Neural crest cell (in vitro differentiated cells): ENCODE measurements at places on chromosomes 5 and 9. TPM values are rescaled to one million over a fixed set of nuclear protein-coding genes. Genes with fewer than 3 reads are reported as not detected.

Gene TLE1
- total RNA-seq, result 40.5 and 42.5 TPM in 2 replicates

Gene SH3PXD2B
- total RNA-seq, result 86.1 and 89.1 TPM in 2 replicates

DNA sequence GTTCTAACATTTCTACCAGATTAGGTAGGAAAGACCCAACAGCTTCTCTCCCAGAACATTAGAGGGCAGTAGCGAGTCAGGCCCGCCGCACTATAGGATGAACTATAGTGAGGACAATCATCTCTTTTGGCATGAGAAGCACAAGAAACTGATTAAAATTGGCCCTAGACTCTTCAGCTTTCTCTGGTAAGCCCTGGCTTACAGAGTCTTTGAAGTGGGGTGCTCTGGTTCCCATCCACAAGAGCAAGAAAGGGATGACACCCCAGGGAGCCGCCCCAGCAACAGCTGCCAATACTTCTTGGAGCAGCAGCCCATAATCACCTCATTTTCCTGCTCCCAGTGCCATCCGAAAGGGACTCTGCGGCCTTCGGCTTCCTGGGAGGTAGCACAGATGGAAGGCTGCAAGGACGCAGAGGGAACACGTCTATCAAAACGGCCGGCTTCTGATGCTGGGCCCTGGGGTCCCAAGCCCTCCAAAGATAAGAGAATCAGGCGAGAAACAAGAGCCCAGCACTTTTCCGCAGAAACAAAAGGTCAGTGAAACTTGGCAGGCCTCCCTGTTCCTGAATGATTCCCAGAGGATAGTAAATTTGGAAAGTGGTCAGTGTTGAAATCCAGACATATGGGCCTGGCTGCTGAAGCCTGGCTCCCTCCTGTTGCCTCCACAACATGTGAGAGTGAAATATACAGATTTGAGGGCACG, 69.3 kb downstream of the HSD17B3 start:
- DNase-seq, result peak; percentile 27

DNA sequence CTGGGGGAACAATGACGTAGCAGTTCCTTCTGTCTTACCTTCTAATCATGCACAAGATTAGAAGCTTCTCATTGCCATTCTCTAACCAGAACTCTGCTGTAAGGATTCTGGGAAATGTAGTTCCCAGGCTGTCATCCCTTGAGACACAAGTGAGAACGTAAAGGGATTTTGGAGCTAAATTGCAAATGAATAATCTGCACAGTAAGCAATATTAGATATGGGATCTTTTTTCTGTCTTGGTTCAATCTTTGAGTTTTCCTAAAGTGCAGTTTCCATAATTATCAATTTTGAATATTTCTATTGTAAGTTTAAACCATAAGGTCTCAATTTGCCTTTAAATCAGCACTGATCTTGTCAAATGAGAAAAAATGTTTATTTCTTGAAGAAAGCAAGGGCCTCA, 189.7 kb upstream of the PLPPR1 start:
- DNase-seq, result no peak

Gene CEL
- 3.5 and 3.6 TPM in 2 replicates for total RNA-seq

- no peak for DNase-seq
These were observed 150.1 kb upstream of the NTRK2 start for GRCh38 chr9:84519413-84519812.

DNA sequence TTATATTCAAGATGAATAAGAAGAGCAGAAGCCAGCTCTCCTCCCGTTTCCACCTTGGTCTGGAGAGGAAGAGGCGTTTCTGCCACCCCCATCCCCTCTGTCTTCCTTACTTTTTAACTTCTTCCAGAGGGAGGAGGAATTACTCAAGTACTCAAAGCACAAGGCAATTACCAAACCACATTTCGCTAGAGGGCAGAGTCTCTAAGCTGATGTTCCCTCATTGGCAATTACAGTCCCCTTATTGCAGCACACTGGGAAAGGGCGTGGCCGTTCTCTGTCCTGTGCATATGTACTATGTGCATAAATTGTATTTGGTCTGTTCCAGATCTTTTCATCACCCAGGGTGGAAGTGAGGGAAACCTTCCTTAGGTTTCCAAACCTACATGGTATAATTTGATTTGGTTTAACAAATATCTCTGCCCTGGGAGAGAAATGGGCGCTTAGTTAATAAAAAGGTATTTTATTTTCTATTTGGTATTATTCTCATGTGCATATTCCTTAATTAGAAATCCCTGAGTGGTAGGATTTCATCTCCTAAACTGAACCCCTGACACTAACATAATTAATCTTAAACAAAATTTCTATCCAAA, 29.8 kb upstream of the ALDOB start:
- no peak for DNase-seq

Gene BHMT2
- not detected in 2 replicates for total RNA-seq

Gene GPR151
- total RNA-seq, result not detected in 2 replicates

Gene FBLL1
- 5.9 and 7.3 TPM in 2 replicates for total RNA-seq

Gene TUSC1
- total RNA-seq, result not detected in 2 replicates

Gene SH3GL2
- 0.89 and 1.1 TPM in 2 replicates for total RNA-seq

Gene ANKRD34B
- total RNA-seq, result 0.05 TPM in 1 of 2 replicates, not detected in the other

DNA sequence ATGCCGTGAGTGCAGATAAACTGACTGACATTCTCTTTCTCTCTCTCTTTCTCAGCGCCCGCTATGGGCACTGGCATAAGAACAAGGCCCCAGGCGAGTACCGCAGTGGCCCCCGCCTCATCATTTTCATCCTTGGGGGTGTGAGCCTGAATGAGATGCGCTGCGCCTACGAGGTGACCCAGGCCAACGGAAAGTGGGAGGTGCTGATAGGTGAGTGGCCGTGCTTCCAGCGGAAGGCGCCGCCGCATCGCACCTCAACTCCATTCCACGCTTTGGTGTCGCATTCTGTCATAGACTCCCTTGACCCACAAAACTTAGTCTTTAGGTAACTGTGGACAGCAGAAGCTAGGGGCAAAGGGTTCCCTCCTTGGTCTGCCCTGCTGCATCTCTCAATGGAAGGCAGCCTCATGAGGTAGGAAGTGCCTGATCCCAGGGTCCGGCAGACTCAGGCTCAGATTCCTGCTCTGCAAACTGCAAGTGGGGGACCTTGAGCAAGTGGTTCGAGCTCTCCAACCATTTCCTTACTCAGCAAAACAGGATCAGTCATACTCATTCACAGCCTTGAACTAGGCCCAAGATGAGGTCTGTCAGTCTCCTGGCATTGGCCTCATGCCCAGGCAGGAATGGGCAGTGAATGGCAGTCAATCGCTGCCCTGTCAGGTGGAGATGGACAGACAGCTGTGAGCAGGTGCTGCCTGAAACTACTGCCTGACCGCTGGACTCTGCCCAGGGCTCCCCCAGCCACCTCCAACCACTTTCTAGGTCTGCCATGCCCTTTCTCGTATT, 24.2 kb upstream of the CFAP157 start:
- DNase-seq, result no peak

Gene SLC25A2
- 0.72 and 1.1 TPM in 2 replicates for total RNA-seq

DNA sequence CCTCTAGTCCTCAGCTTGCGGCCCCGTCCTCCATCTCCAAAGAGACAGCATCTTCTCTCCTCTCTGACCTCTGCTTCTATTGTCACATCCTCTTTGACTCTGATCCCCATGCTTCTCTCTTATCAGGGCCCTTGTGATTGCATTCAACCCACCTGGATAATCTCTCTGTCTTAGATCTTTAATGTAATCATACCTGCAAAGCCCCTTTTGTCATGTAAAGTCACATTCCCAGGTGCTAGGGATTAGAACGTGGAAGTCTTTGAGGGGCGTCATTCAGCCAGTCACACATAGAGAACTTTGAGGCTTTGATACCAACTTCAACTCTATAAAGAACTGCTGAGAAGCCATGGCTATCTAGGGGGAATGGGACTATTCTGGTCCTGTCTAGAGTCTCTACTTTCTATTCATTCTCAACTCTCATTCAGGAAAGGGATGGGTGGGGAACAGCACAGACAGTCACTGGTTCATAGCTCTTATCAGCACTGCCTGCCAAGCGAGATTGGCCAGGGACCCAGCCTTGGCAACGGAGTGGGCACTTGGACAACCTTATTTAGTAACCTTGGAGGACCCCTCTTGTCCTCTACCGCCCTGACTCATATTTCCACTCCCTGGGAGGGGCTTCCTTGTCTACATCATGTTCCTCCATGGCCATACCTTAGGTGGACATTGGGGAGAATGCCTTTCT, 29.0 kb downstream of the TAS2R1 start:
- no peak for DNase-seq

Gene PCDHGA9
- total RNA-seq, result 0.72 and 0.86 TPM in 2 replicates

DNA sequence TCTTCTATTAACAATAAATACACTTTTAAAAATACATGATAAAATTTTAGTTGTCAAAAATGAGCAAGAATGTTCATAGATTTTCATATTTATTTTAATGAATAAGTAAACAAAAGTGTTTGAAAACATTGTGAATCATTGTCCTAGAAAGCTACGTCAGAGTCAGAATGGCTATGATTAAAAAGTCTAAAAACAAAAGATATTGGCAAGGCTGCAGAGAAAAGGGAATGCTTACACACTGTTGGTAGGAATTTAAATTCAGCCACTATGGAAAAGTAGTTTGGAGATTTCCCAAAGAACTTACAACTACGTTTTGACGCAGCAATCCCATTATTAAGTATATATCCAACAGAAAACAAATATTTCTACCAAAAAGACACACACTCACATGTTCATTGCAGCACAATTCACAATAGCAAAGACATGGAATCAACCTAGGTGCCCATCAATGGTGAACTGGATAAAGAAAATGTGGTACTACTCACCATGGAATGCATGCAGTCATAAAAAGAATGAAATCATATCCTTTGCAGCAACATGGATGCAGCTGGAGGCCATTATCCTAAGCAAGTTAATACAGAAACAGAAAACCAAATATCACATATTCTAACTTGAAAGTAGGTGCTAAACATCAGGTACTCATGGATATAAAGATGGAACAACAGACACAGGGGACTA, 49.2 kb upstream of the FBXL17 start:
- DNase-seq, result no peak

DNA sequence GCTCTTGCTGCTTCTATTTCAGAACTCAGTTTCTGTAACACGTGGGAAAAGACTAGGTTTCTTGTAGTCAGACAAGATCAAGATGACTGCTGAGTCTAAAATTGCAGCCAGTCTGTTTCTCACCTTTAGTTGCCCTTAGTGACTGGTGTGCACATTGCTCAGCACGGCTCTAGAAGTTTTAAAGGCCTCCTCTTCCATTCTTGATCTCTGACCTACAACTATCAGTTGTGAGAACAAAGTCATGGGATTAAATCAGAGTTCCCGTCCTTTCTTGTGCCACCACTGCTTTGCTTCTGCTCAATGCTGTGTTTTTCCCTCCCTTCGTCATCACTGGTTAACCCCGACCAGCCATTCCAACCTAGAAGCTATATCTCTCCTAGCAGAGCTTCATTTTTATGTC, 52.8 kb downstream of the GDA start:
- no peak for DNase-seq

Gene RASA1
- total RNA-seq, result 36.1 and 36.2 TPM in 2 replicates

Gene PDLIM7
- 129 and 147 TPM in 2 replicates for total RNA-seq

DNA sequence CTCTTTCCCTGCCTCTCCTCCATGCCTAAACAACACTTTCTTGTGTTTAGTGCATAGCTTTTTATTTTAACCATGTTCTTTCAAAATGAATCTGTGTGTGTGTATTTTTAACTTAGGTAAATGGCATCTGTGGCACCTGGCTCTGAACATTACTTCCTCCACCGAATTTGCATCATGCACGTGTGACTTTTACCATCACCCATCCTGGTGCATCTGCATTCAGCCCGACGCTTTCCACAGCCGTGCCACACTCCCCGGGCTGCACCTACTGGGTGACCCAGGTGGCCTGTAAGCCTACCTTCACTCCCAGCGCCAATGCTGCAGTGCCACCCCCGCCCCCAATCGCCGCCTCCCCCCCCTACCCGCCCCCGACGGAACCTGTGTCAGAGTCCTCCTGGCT, 12.7 kb upstream of the FCN1 start:
- no peak for DNase-seq

Gene DBH
- total RNA-seq, result 0.59 and 0.75 TPM in 2 replicates

Gene SLC46A2
- total RNA-seq, result not detected in 2 replicates

- DNase-seq, result no peak
These were observed 74.1 kb upstream of the CCL21 start for GRCh38 chr9:34783951-34784487.

- DNase-seq, result no peak
These were observed 84.9 kb downstream of the GDNF start for GRCh38 chr5:37754976-37755375.

DNA sequence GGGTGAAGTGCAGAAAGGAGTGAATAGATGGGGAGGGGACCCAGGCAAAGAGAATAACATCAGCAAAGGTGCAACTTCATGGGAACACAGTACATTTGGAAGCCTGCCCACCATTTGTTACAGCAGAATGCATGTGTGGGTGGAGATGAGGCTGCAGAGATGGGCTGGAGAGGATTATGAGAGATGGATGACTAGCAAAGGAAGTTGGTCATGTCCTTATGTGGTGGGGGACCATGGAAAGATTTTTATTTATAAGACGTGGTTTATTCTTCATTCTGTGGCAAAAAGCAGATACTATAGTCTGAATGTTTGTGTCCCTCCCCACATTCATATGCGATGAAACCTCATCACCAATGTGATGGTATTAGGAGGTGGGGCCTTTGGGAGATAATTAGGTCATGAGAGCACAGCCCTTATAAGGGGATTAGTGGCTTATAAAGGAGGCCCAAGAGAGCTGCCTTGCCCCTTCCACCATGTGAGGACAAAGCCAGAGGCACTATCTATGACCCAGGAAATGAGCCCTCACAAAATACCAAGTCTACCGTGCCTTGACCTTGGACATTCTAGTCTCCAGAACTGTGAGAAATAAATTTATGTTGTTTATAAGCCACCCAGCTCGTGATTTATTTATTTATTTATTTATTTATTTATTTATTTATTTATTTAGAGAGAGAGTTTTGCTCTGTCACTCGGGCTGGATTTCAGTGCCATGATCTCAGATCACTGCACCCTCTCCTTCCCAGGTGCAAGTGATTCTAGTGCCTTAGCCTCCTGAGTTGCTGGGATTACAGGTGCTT, 483.7 kb downstream of the RAB3C start:
- no peak for DNase-seq

Gene SPAAR
- total RNA-seq, result not detected in 2 replicates

- DNase-seq, result no peak
These were observed 323.4 kb downstream of the PSAT1 start for GRCh38 chr9:78620303-78620702.

Gene SNCB
- 0.40 and 0.96 TPM in 2 replicates for total RNA-seq

- DNase-seq, result no peak
These were observed 96.4 kb downstream of the EBF1 start for GRCh38 chr5:159003045-159004030.

DNA sequence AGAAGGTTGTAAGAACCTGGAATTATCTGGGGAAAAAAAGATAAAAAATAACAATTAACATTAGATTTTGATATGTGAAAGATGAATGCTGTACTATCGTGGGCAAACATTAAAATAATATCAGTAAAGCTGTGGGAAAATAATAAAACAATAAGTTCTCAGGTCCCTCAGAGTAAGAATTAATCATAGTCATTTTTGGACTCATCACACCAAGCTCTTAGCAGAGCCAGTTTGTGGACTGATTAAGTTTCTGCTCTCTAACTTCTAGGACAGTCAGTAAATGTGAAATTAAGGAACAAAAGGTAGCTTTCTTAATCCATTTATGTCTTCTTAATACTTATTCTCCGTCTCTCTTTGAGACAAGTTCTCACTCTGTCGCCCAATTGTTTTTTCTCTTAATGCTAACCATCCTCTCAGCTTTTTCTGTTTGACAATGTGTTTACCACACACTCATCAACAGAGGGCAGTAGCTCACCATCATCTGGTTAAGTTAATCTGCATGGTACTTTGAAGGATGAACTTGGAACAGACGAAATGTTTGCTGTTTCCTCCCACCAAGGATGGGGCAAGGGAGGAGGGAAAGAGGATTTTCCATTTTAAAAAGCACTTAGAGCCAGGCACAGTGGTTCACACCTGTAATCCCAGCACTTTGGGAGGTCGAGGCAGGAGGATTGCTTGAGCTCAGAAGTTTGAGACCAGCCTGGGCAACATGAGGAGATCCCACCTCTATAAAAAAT, 5.3 kb upstream of the ACO1 start:
- DNase-seq, result peak; percentile 36

Gene HAPLN1
- 0.75 and 1.4 TPM in 2 replicates for total RNA-seq
